Adrenal gland (tissue), 19 donors: ENCODE measurements at places on chromosomes 5 and 9. TPM values are rescaled to one million over a fixed set of nuclear protein-coding genes. Genes with fewer than 3 reads are reported as not detected.

The FOXI1 gene
- not detected for total RNA-seq

- H3K4me3 ChIP-seq, result no peak overlapping the region
- no peak for DNase-seq
- H3K4me1 ChIP-seq, result peaks cover 6% of the 10 kb centered on the region
These were observed 45.4 kb downstream of the ALDH1A1 start for GRCh38 chr9:72907421-72907820.

DNA sequence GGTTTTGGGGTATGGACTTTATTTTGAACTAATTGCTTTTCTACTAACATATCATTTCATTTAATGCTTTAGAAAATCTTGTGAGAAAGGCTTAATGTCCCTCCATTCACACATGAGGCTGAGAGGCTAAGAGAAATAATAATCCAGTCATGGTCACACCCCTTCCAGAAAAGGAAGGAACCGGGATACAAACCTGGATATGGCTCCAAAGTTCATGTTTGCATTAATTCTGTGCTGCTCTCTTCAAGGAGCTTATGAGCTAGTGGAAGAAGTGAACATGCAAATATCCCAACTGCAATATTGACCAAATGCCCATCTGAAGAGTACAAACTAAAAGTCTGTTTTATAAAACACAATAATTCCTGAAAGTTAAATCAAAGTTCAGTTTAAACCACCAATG lies 732.1 kb upstream of the RIOK2 start:
- no peaks in the 10 kb centered on the region for H3K4me1 ChIP-seq
- H3K36me3 ChIP-seq, result no peaks in the 10 kb centered on the region
- no peak for DNase-seq
- no peak overlapping the region for H3K27ac ChIP-seq
- H3K27me3 ChIP-seq, result no peaks in the 10 kb centered on the region

- no peak for DNase-seq
- no peak overlapping the region for H3K4me3 ChIP-seq
- no peaks in the 10 kb centered on the region for H3K36me3 ChIP-seq
- no peaks in the 10 kb centered on the region for H3K4me1 ChIP-seq
- no peak overlapping the region for H3K27ac ChIP-seq
These were observed 62.7 kb upstream of the PALM2AKAP2 start for GRCh38 chr9:109717342-109717741.

DNA sequence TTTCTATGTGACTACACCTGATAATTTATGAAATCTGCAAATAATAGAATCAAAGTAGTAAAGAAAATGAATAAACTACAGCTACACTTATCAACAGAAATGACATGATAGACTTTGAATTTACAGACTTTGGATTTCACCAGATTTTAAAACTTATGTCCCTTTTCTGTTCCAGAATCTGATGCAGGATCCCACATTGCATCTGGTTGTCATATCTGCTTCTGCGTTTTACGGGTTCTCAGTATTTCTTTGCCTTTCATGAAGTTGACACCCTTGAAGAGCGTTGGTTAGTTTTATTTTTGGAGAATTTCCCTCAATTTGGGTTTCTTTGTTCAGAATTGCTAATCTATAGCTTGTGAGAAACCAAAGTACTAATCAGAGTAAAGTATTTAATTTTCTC lies 174.9 kb upstream of the ADCY2 start:
- no peaks in the 10 kb centered on the region for H3K36me3 ChIP-seq
- no peak overlapping the region for H3K4me3 ChIP-seq
- no peak for DNase-seq
- no peaks in the 10 kb centered on the region for H3K27me3 ChIP-seq
- no peaks in the 10 kb centered on the region for H3K4me1 ChIP-seq

DNA sequence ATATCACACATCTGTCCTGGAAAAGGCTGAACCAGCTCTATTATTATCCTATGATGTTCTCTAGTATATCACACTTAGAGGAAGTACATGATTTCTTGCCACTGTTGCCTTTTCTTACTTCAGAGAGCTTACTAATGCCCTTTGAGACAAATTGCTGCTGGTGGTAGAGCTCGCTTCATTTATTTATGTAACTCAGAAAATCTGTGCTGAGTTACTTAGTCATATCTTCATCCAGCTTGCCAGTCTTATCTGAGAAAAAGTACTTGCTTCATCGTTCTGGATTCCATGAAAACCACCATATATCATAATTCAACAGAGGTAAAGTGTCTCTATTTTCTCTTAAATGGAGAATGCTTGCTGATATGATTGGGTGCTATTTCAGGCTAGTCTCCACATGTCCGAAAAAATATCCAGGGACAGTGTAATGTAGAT lies 26.6 kb downstream of the PTPDC1 start:
- H3K27ac ChIP-seq, result no peak overlapping the region
- DNase-seq, result no peak
- no peak overlapping the region for H3K4me3 ChIP-seq
- H3K36me3 ChIP-seq, result no peaks in the 10 kb centered on the region
- no peaks in the 10 kb centered on the region for H3K4me1 ChIP-seq
